T-helper 2 cell treated with Interferon-gamma antibody and Interleukin-4, amounts not matched to agents 5 μg/mL and 100 μg/mL, for 36 hours (primary cell): ENCODE measurements at places on chromosomes 4 and X.

DNA sequence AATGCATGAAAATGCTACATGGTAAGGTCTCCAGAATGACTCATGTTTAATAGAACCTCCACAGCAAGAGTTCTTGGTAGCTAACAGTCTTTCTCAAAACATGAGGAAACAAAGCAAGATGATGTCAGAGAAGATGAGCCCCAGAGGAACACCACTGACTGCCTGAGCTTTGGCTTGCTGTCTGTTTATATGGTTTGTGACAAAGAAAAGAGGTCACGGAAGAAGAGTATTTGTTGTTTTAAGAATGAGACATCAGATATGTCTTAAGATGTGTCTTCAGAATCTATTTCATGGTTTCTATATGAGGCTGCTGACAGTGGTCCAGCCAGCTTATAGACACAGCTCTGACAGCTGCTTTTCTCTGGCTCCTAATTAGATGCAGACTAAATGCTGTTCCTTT, 18.8 kb upstream of the AREG start:
- DNase-seq = no peak
- no peak overlapping the region for H3K27ac ChIP-seq
- H3K4me1 ChIP-seq = no peaks in the 10 kb centered on the region
- H3K36me3 ChIP-seq = no peaks in the 10 kb centered on the region
- no peak overlapping the region for H3K4me3 ChIP-seq

GRCh38 chr4:189090174-189090814, 850.4 kb upstream of the FRG1 start:
- no peaks in the 10 kb centered on the region for H3K27me3 ChIP-seq
- no peaks in the 10 kb centered on the region for H3K36me3 ChIP-seq
- no peaks in the 10 kb centered on the region for H3K4me1 ChIP-seq

DNA sequence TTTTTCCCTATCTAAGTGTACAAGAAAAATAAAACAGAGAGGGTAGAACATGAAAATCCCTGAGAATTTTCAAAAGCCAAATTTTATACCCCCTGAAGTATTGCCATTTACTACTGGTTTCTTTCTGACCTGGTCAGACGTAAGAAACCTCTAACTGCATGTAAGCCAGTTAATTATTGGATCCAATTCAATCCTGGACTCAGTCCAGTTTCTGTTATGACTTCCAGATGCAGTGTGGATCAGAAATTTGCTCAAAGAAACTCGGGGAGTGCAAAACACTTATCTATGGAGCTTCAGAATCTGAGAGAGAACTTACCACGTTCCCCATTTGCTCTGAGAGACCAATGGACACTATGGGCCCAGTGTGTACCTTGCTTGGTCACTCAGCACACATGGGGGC, 383.5 kb downstream of the KLHL4 start:
- no peak overlapping the region for H3K27ac ChIP-seq
- H3K36me3 ChIP-seq = no peaks in the 10 kb centered on the region
- no peak overlapping the region for H3K4me3 ChIP-seq
- no peak for DNase-seq
- no peaks in the 10 kb centered on the region for H3K27me3 ChIP-seq
- no peaks in the 10 kb centered on the region for H3K4me1 ChIP-seq

DNA sequence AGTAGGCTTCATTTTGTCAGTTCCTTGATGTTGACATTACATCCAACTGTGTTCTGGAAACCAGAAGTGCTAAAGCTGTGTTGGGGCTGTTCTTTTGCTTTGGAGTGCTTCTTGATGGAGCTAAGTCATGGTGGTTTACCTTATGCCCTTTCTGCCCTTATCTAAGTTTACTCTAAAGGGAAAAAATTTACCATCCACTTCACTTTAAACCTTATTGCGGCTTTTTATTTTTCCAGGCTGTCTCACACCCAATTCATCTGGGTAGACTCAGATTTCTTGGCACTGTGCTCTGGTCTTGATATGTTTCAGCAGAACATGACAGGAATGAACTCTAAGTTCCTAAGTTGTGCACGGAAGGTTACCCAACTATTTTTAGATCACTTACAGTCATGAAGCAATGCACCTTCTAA, 104.7 kb upstream of the TTC29 start:
- H3K27me3 ChIP-seq = peaks cover 8% of the 10 kb centered on the region
- H3K4me3 ChIP-seq = no peak overlapping the region
- H3K27ac ChIP-seq = no peak overlapping the region
- no peaks in the 10 kb centered on the region for H3K36me3 ChIP-seq

DNA sequence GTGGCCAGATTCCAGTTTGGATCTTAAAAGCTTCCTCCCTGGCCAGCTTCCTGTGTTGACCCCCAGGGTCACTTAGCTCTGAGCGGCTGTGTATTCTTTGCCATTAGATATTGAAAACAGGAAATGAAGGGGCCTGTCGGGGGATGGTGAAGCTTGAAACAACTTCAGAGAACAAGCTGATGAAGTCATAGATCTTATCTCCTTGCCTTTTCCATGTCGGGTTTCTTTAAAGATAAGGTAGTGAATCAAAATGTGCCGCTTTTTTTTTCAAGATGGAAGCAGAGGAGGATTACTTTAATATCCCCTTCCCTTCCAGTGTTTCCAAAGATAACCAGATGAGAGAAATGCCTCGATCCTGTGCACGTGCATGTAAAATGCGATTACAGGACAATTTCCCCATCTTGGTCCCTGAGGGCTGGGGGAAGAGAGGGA, 508.5 kb downstream of the MID1IP1 start:
- H3K27me3 ChIP-seq = no peaks in the 10 kb centered on the region
- peaks cover 52% of the 10 kb centered on the region for H3K4me1 ChIP-seq
- peak overlapping the region; percentile 87 for H3K4me3 ChIP-seq

DNA sequence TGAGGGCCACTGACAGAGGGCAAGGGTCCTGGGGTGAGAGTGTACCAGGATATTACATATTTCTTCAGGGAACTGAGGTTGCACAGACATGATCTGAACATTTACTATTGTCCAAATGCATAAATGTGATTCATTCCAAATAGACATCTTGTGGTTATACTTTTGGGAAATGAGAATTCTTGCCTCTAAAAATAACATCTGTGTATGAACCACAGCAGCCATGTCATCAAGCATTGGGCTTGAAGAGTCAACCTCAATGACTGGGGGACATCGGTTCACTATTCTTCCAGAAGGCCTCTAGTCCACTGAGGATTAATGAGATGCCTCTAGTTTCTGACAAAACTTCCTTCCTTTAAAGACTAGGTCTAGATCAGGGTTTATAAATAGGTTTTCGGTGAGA, 193.1 kb upstream of the GPC4 start:
- no peaks in the 10 kb centered on the region for H3K36me3 ChIP-seq
- no peak for DNase-seq
- H3K4me3 ChIP-seq = no peak overlapping the region
- H3K4me1 ChIP-seq = no peaks in the 10 kb centered on the region

GRCh38 chrX:78329486-78329885, 2.1 kb upstream of the CYSLTR1 start:
- H3K4me1 ChIP-seq = peaks cover 49% of the 10 kb centered on the region
- H3K4me3 ChIP-seq = peak overlapping the region; percentile 88
- peak overlapping the region; percentile 72 for H3K27ac ChIP-seq
- peaks cover 8% of the 10 kb centered on the region for H3K36me3 ChIP-seq
- DNase-seq = no peak

DNA sequence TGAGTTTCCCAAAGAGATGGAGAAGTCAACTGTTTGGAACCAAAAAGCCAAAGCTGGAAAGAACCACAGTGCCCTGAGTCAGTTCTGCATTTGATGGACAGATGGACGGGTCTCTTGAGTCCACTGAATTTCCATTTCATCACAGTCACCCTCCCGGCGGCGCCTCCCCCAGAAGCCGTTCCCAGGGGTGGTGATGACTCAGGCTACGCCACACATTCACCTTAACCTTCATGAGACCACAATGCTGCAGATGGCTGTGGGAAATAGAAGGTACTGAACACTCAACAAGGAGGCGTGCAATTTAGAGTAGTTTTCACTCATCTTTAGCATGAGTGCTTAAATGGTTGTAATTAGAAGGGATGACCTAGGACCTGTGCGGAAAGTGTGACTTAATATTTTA, 61.3 kb downstream of the STOX2 start:
- H3K4me1 ChIP-seq = no peaks in the 10 kb centered on the region
- H3K4me3 ChIP-seq = no peak overlapping the region
- no peak for DNase-seq
- H3K27me3 ChIP-seq = peaks cover 19% of the 10 kb centered on the region
- H3K27ac ChIP-seq = no peak overlapping the region

- H3K4me1 ChIP-seq = no peaks in the 10 kb centered on the region
- H3K27ac ChIP-seq = no peak overlapping the region
- no peaks in the 10 kb centered on the region for H3K27me3 ChIP-seq
- no peak for DNase-seq
- H3K4me3 ChIP-seq = no peak overlapping the region
Observed at GRCh38 chrX:34140816-34141215, 8.7 kb upstream of the FAM47A start.
